ENCODE measurements at places on chromosomes 3 and 15.

- no peak for DNase-seq
Observed at GRCh38 chr15:31004220-31004733, 12.8 kb upstream of the MTMR10 start.

GRCh38 chr3:55014081-55014480 is 86.2 kb upstream of the LRTM1 start:
- no peak for DNase-seq

GRCh38 chr15:37016231-37016630 is 84.1 kb downstream of the MEIS2 start:
- DNase-seq = no peak

GRCh38 chr15:79811406-79812405 is 85.1 kb downstream of the MTHFS start:
- DNase-seq = no peak

- no peak for DNase-seq
Observed at GRCh38 chr3:22225161-22225560, 474.2 kb upstream of the ZNF385D start.

DNA sequence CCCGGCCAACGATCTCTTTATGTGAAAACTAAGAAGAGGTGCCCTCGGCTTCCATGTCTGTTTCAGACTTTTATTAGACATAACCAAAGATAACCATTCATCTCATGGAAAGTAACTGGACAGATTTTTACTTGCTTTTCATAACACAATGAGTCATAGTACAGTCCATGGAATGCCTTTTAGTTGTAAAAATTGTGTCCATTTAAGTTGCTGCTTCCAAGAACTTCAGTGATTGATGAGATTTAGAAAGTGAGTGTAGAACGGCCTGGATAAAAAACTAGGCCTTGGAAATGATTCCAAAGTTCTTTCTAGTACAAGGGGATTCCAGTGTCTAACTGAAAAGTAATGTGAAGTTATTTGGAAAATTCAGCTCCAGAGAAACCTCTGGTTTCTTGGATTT is 10.8 kb downstream of the EIF2AK4 start:
- DNase-seq = no peak

DNA sequence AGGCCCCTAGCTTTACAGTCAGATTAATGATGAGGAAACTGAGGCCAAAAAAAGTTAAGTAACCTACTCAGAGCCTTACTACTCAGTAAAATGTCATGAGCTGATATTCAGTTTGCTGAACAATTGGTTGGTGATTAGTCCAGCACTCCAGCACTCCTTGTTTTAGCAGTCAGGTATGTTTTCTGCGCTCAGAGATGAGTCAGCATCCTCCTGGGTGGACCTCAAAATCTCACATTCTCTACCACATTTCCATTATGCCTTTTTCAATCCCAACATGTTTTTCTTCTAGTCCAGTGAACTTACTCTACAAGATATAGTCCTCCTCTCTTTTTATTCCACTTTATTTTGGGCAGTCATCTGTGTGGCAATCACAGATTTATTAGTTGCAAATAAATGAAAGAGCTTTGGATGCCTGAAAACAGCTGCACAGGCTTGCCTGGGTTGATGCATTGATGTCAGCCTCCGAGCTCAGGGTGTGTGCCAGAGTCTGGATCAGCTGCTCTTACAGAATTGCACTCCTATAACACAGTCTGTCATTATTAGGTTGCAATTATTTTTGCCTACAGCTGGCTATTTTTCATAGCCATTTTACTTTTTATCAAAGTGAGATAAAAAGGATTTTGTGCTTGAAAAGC is 133.2 kb downstream of the ARPP21 start:
- DNase-seq = no peak

- DNase-seq = no peak
Observed at GRCh38 chr15:72992841-72993252, 59.4 kb upstream of the NEO1 start.

DNA sequence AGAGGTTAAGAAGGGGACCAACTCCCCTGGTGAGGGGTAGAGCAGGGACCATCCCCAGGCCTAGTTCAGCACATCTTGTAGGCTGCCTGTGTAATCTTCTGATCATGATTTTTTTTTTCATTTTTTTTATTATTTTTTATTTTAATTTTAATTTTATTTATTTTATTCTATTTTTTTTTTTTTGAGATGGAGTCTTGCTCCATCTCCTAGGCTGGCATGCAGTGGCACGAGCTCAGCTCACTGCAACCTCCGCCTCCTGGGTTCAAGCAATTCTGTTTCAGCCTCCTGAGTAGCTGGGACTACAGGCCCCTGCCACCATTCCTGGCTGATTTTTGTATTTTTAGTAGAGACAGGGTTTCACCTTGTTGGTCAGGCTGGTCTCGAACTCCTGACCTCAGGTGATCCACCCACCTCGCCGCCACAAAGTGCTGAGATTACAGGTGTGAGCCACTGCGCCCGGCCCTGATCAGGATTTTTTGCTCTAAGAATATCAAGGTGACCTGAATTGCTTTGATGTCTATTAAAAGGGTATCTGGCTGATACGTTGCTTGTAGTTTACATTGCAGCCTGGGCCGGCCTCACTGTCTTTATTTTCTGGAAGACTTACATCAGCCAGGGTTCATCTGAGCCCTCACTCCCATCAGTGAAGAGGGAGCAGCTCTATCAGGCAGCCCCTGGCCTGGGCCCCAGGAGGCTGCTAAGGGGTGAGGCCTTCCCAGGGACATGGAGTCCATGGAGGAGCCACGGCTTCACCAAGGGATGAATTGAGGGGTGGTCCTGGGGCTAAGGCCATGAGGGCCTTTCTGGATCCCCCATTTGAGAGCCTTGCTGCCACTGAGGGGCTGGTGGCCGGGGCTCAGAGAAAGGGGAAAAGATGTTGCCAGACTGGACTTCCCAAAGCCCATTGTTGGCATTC is 10.7 kb downstream of the SYNM start:
- DNase-seq = no peak

DNA sequence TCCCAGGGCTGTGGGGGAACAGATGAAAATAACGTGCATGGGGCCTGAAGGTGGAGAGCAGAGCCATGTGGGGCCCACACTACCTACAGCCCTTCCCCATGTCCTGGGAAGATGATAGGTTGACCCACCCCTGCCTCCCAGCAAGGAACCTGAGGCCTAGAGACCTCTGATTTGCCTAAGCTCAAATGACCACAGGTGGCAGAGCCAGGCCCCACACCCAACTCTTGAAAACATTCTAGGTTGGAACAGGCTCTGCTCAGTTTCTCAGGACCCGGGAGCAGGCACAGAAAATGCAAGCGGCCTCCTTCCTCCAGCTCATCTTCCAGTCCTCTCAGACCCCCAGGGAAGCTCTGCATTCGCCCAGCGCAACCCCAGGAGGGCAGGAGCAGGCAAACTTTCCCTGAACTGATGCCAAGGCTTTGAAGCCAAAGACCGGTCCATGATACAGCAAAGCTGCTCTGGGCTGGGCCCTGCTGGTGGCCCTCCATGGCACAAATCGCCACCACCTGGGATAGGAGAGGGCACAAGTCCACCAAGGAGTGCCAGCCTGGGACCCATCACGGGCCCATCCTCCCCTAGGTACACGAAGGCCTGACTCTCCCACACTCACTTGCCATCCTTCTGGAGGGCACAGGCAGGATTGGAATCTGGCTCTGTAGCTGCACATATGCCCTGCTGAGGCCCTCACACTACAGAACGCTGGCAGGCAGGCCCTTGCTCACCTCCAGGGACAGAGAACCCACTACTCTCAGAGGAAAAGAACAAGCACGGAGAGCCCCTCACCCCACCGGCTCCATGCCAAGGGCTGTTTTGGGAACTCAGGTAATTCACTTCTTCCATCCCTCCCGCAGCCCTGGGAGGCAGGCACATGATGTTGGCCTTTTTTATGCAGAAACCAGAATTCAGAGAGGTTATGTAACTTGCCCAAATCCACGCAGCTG is 51.0 kb upstream of the FURIN start:
- no peak for DNase-seq

DNA sequence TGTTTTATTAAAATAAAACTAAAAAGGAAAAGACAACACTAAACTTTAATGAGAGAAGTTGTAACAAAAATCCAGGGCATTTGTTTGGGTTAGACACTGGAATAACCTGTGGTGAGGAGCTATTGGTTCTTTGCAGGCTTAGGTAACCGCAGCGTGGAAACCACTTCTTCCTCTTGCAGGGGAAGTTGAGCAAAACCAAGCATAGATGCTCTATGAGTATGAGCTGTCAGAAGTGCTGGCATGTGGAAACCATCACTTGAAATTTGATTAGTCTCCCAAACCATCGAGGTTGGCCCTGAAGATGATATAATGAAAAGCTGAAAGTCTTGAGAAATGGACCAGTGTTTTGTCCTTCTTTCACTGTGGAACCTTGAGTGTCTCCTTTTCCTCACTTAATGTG is 127.1 kb upstream of the RBMS3 start:
- DNase-seq = no peak

- DNase-seq = no peak
Observed at GRCh38 chr3:184807549-184807948, 4.4 kb upstream of the VPS8 start.

DNA sequence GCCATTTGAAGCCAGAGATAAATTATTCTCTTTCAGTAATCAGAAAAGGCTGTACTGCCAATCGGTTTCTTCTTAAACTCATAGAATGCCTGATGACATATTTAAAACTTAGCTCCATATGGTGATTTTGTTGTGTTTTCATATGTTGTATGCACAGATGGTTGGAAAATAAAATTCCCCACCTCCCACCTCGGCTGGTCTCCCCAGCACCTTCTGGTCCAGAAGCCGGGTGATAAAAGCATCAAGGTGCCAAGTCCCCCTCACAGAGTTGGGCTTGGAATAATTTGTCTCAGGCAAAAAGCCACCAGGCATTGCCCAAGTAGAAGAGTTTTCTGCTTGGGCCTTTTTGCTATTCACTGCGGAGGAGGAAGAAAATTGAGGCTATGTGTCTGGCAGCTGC is 18.4 kb downstream of the LARS2 start:
- no peak for DNase-seq

- no peak for DNase-seq
Observed at GRCh38 chr3:140510303-140510861, 167.5 kb upstream of the TRIM42 start.

DNA sequence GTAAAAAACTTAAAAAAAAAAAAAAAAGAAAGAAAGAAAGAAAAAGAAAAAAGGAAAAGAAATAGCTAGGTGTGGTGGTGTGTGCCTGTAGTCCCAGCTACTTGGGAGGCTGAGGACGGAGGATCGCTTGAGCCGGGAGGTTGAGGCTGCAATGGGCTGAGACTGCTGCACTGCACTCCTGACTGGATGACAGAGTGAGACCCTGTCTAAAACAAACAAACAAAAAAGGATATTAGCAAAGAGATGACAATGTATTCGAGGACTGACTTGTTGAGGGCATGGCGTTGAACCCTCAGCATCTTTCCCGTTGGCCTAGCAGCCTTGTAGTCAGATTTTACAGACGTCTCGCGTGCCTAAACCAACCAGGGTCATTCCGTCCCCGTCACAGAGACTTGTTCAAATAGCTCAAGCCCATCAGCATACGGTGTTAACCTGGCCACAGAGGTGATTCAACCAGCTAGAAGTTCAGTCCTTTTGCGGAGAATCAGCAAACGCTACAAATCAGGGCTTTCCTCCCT is 528 bp upstream of the NIT2 start:
- DNase-seq = no peak

- no peak for DNase-seq
Observed at GRCh38 chr15:40081691-40082194, 26.9 kb downstream of the BMF start.

- DNase-seq = no peak
Observed at GRCh38 chr3:181879926-181880325, 168.2 kb downstream of the SOX2 start.

DNA sequence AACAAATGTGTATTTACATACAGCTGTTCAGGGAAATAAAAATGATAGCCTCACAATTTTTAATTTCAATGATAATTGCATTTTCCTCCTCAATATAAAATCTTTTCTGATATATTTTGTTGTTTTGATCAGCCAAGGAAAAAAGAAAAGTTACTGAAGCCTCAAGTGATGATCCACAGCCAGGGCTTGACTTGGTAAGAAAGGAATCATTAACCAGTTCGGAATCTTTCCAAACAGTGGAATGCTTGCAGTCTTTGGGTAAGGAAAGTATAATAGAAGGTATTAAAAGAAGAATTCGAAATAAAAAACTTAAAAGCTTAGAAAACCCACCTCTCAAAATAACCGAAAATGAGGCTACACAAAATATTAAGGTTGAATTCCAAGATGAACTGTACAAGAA is 1.0 kb downstream of the TOPAZ1 start:
- no peak for DNase-seq

DNA sequence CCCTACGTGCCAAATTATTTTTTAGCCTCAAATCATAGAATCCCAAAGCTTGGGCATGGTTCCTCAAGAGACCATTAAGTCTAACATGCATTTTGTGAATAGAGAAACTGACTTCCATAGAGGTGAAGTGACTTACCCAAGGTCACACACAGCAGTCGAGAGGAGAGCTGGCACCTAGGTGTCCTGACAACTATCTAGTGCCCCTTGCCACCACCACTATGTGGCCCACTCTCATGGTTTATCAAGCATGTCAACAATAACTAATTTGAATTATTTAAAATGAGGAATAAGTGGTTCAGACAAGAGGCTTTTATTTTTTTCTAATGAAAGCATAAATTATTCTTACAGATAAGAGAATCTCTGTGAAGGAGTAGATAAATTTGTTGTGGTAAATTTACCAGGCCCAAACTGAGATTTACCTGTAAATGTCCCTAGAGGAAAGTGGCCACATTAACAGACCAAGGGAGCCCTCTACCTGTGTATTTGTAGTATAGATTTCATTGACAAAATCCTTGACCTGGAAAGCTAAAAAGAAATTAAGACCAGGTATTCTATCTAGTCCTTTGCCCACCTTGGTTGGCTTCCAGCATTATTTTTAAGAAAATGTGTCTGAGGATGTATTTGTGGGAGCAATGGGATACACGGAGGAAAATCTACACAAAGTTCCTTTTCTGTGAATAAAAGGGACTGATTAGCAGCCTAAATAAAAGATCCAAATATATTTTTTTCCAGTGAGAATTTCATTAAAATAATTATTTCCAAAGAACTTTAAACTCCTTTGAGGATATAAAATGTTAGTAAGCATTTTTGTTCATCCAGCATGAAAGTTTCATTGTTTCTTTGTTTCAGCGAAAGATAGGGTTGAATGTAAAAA is 49.1 kb downstream of the IQCH start:
- DNase-seq = no peak

GRCh38 chr3:76624164-76624563 is 415.7 kb upstream of the ROBO2 start:
- no peak for DNase-seq

GRCh38 chr3:94539937-94540336 is 477.1 kb downstream of the NSUN3 start:
- no peak for DNase-seq

DNA sequence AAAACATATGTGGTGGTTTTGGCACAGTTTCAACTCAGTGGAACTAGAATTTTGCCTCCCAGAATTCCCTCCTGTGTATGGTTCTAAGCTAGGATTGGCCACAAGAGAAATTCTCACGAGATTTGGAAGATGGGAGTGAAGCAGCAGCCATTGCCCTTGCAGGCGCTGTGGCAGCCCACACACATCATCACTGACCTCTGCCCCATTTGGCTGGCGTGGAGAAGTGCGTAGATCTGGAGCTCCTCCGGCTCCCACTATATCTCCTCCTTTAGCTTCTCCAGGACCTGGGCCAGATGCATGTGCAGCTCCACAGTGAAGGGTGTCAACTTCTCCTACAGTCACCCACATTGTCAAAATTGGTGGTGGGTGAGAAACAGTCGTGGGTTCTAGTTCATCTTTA is 199.6 kb downstream of the EFHB start:
- DNase-seq = no peak

- DNase-seq = no peak
Observed at GRCh38 chr3:188486952-188487351, 333.0 kb downstream of the LPP start.

Data from activated naive CD4-positive, alpha-beta T cell (primary cell).